MV-4-11 (cell line): ENCODE measurements at places on chromosomes 2 and 18.
A peak's percentile ranks its signal among the peaks of the same experiment; 100 is the strongest.

DNA sequence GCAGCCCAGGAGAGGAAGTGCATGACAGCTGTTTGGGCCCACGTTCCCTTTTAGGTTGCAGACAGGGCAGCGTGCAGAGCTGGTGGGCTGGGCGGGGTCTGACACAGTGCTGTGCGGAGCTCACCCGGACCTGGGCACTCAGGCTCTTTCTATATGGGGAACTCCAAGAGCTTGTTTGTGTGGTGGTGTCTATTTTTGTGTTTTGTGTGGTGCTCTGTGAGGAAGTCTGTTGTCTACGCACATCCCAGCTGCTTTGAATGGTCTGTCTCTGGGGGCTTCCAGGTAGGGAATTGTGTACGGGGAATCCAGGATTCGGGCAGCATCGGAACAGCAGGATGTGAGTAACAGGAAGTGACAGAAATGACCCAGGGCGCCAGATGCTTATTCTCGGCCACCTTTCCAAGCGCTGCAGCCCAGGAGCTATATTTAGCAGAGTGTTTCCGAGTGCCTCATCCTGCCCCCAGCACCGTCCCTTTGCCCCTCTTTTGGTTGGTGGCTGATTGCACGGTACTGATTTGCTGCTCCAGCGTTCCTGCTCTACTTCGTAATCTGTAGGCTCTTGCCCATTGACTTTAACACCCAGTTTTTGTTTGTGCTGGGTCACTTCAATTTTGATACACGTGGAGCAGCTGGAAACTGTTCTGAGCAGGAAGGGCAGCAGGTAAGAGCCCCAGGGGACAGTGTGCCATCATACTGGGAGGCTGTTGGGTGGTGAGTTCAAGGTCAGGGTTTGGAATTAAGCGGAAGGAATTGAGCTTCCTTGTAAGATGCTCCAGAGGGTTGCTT lies 64.7 kb downstream of the DGKD start:
- DNase-seq: peak; percentile 38

- no peak for DNase-seq
Measured at GRCh38 chr2:239245872-239246721, 154.7 kb downstream of the HDAC4 start.

DNA sequence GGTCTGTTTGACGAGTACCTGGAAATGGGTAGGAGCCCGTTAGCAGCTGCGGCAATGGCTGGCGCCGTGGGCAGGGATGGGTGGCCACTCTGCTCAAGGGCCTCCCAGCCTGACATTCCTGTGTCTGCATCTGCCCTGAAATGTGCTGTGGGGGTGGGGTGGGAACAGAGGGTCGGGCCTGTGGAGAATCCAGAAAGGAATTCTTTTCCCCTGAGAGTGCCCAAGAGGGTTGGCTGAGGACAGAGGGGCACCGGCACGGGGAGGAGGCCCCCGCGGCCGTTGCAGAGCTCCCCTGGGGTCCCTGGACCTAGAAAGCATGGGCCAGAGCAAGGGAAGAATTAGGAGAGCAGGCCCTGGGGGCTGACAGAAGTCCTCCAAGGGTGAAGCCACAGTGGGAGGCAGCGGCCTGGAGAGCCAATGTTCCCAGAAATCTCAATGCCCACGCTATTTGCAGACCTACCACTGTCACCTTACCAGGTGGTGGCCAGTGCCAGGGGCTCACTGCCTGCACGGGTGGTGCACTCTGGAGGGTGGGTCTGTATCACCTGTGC lies 27.8 kb downstream of the ANO7 start:
- no peak for DNase-seq

- no peak for DNase-seq
Measured at GRCh38 chr2:121338281-121338680, 53.3 kb upstream of the TFCP2L1 start.

GRCh38 chr2:218717262-218717661 lies 6.6 kb downstream of the TTLL4 start:
- no peak for DNase-seq

- peak; percentile 91 for DNase-seq
Measured at GRCh38 chr2:10447895-10448575, at the start of gene ODC1. Gene ODC1 (minus strand): TSS chr2:10448327. CDS start chr2:10445032, 3,295 bp downstream.

- DNase-seq: peak; percentile 85
Measured at GRCh38 chr2:136207030-136207623, 89.2 kb upstream of the CXCR4 start.

GRCh38 chr2:234447189-234447588 lies 49.7 kb downstream of the ARL4C start:
- DNase-seq: no peak

DNA sequence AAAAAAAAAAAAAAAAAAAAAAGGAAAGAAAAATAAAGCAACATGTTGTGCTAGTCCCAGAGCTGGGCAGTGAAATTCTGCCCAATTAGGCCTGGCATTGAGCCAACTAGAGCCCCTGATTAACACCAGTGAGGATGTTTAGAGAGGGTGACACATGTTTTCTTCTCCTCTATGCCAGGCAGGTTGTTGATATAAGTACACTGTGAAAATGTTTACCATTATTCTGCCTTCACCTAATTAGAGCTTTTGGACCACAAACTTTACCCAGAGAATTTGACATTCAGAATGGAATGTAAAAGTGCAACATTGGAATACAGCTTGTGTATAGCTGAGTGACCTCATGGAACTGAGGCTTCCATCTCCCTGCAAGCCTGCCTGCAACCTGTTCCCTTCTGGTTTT lies 95.9 kb upstream of the MSH2 start:
- no peak for DNase-seq

- DNase-seq: no peak
Measured at GRCh38 chr2:64751286-64752260, 97.9 kb upstream of the SERTAD2 start.

DNA sequence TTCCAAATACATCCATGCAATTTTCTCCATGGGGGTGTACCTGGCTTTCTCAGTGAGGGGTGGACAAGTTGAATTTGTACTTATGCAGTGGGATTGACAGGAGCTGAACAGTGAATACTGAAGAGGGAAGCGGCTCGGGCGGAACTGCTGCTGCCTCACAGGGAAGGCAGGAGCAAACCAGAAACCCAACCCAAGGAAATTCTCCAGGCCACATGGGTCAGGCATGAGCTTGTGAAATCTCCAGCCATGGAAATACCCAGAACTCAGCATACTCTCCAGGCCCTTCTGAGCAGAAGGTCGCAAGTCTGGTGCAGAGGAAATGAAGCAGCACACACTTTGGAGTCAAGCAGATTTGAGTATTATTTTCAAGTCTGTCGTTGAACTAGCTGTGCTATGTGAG lies 26.5 kb upstream of the INO80C start:
- peak; percentile 57 for DNase-seq

GRCh38 chr2:234403074-234403473 lies 93.8 kb downstream of the ARL4C start:
- DNase-seq: no peak

GRCh38 chr2:43675646-43676321 lies 445 bp downstream of the C1GALT1C1L start:
- DNase-seq: no peak

- DNase-seq: peak; percentile 10
Measured at GRCh38 chr2:127067620-127068350, 39.2 kb downstream of the BIN1 start.

DNA sequence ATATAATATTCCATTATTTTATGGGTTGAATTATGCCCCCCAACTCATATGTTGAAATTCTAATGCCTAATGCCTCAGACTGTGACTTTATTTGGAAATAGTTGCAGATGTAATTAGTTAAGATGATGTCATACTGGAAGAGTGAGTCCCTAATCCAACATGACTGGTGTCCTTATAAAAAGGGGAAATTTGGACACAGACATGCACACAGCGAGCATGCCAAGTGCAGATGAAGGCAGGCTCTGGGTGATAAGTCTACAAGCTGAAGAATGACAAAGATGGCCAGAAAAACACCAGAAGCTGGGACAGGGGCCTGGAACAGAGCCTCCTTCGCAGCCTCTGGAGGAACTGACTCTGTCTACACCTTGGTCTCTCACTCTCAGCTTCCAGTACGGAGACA lies 10.0 kb upstream of the ASAP2 start:
- peak; percentile 15 for DNase-seq

GRCh38 chr18:39425172-39425850 lies 1859.7 kb upstream of the CELF4 start:
- no peak for DNase-seq

DNA sequence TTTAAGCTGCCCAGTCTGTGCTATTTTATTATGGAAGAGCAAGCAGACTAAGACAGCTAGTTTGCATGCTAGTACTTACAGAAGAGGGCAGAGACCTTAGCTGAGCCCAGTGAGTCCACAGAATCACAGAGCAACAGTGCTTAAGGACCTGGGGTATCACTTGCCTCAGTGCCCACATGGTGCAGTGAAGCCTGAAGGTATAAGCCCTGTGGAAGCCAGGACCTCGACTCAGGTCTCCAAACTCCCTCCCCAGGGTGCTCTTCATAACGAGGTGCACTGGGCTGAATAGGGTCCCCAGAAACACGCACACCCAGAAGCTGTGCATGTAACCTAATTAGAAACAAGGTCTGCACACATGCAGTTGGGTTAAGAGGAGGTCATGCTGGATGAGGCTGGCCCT lies 718.1 kb downstream of the GALR1 start:
- no peak for DNase-seq

DNA sequence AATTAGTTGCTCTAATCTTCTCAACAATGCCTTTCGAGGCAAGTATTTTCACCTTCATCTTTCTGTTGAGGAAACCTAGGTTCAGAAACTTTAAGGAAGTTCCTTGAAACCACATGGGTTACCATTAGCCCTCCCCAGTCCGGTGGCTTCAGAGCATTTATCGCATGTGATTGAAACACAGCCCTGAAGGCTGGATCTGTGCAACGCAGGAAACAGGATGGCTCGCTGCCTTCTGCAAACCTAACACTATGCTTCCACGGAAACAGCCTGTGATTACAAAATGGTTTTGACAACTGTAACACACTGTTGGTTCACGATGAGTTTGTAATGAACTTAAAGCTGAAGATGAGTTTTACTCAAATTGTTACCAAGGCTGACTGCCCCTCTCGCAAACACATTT lies 68.5 kb downstream of the EPB41L3 start:
- DNase-seq: peak; percentile 92

DNA sequence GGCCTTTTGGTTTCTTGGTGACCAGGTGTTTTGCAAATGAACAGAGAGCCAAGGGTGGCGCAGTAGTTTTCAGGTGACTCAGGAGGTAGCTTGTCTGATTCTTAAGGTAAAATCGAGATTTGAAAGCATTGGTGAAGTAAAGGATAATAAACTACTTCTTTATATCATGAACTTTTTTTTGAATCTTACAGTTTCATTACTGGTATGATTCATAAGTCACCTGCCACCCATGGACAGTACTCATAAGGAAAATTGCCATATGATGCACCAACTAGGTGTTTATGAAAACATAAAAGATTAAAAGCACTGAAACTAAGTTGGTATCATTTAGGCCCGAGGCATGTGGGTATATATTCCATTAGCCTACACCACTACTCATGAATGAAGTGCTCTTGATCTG lies 84.1 kb upstream of the MGAT5 start:
- DNase-seq: no peak

DNA sequence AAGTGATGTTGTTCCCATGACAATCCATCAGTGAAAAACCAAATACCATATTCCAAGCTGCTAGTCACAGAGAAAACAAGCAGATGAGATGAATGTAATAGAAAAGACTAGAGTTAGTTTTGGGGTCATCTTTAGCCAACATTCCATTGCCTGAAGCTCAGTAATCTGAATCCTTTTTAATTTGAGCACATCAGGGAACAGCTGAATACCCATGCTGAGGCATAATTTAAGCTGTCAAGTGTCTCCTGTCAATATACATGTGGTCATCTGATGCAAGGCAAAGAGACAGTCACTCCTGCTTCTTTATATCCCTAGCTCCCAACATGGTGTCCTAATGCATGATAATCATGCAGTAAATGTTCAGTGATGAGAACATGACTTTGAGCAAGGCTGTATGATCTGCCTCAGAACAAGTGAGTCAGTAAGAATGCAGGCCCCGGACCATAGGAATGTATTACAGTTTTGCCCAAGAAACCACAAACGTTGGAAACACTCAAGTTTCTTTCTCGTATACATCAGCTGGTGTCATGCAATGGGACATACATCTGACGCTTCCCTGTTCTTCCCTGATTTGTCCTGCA lies 48.0 kb downstream of the CDK15 start:
- DNase-seq: peak; percentile 70

DNA sequence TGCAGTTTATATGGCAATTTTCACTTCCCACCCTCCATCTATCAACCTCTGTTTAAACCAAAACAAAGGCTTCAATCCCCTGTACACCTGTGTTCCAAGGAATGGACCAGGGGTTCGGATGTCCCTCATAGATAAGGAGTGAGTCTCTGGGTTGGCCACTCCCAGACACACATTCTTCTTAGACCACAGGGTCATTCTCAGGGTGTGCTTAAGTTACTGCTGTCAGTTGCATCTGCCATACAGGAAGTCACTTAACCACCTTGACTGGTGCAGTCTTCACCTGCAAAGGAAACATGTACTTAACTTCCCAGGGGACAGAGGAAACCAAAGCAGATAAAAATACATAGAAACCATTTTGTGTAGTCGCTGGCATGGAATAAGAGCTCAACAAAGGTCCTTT lies 151.0 kb upstream of the NDUFV2 start:
- DNase-seq: no peak

GRCh38 chr2:29527947-29528346 lies 393.4 kb downstream of the ALK start:
- no peak for DNase-seq

DNA sequence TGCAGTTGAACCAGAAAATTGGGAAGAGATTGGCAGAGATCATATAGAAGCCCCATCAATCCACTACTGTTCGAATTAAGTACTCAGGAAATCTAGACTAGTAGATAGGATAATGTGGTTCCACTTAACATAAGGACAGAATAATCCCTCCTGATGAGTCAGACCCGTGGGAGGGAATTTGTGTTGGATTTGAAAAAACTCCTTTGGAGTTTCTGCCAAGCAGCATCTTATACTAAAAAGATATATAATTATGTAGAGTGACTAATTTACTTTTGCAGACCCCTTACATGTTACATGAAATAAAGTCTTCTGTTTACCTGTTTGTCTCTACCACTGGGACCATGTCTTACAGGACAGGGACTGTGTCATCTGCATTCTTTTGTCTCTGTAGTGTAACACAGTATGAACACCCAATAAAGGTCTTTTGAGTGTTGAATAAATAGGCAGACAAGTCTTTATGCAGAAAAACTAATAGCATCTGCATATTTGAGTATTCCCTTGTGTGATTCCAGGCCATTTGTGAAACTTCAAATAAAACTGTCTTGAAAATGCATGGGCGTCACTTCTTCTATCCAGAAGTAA lies 122.6 kb upstream of the DNAJC10 start:
- DNase-seq: no peak

- no peak for DNase-seq
Measured at GRCh38 chr2:148674063-148675020, 29.8 kb downstream of the EPC2 start.

- no peak for DNase-seq
Measured at GRCh38 chr2:14932285-14932684, 299.8 kb downstream of the LRATD1 start.
